ENCODE measurements at places on chromosomes 4 and X.

DNA sequence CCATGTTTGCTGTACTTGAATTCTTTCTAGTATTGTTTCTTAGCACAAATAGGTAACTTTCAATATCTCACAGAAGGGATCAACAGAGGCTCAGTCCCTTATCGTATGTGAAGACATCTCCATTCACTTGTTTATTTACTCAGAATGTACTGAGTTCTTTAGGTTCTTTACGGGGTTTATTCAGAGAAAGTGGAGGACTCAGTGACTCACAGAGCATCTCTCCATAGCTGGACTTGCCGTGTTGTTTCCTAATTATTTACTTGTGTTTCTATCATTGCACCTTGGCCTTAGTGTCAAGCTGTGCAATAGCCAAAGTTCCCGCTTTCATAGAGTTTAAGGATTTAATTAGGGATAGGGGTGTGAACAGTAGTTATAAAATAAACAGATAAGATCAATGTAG is 57.1 kb downstream of the RHOH start:
- no peak for DNase-seq

DNA sequence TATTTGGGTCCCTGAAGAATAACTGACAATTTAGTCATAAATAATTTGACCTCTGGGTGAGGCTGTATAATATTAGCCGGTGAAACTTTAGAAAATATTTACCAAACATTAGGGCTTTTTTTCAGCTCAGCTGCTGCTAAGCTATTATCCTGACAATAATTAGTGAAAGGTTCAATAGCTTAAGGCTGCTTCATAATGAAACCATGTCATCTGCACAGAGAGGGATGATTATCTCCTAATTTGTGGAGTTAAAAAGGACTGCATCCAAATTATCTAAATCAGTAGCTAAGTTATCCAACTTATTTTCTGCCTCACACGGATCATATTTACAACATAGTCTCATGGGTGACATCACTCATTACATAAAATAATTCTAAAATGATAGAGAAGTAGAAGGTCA is 1249.8 kb downstream of the RAPGEF2 start:
- DNase-seq = no peak

- DNase-seq = no peak
Measured at GRCh38 chrX:37883196-37883595, 35.8 kb upstream of the DYNLT3 start.

DNA sequence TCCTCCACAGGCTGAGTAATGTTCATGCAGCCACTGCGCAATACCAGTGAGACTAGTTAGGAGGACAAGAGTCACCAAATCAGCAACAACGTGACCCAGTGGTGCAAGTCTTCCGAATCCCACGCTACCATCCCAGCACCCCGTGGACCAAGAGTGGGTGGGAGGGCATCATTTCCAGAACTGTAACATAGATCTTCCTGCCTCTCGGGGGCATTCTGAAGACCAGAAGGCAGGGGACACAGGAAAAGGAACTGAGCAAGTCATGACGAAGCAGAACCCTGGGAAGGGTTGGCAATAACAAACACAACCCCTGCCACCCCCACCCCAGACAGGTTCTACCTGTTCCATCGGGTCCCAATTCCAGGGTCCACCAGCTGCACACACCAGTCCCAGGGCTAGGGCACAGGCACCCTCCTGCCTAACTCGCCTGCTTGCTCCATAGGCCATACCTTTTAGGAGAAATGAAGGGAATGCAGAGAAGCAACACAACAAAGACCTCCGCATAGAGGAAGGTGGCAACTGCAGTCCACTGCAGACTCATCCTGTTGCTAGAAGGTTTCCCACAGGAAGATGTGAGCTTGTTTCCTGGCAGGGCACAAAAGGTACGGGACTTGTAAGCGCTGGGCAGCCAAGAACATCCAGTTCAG is 1.4 kb downstream of the BCAP31 start:
- DNase-seq = peak; percentile 93

- DNase-seq = no peak
Measured at GRCh38 chr4:19987746-19988145, 264.0 kb upstream of the SLIT2 start.
